ENCODE measurements at places on chromosomes 11 and 22.
A peak's percentile ranks its signal among the peaks of the same experiment; 100 is the strongest.

GRCh38 chr11:47869544-47870393 lies 21.6 kb upstream of the NUP160 start:
- DNase-seq, result no peak

DNA sequence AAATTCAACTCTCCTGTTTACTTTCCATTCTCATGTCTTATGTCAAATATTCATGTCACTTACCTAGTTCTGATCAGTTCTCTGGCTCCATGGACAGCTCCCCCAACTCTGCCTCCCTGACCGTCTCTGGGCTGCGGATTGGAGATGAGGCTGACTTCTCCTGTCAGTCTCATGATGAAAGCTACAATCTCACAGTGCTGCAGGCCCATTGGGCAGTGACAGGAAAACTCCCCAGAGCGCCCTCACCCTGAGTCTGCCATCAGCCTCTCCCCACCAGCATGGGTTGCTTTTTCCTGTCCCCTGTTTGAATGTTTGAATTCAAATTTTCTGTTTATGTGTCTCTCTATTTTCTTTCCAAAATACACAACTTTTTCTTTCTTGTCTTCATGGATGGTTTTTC lies 63.8 kb upstream of the TOP3B start:
- DNase-seq, result no peak

DNA sequence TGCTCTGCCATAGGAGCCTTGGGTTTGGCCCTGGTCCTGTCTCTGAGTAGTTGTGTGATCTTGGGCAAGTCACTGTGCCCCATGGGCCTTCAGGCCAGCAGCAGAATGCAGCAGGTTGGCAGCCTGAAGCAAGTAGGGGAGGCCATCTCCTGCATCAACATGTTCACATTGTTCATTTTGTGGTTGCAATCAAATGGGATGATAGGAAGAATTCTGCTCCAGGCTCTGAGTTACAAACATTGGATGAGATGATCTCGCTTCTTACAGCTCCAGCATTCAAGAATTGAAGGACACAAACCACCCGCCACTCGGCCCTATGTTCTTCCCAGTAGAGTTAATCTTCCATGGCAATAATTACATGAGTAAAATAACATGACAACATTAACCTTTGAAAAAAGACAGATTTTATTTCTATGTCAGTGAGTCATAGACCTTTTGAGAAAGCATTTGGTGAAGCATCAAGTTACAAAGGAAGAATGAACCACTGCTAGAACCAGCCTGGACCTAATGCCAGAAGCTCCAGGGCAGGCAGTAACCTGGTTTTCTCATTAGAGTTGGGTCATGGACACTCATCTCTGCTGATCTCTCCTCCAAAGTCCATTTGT lies 308.3 kb upstream of the NCAM1 start:
- no peak for DNase-seq

DNA sequence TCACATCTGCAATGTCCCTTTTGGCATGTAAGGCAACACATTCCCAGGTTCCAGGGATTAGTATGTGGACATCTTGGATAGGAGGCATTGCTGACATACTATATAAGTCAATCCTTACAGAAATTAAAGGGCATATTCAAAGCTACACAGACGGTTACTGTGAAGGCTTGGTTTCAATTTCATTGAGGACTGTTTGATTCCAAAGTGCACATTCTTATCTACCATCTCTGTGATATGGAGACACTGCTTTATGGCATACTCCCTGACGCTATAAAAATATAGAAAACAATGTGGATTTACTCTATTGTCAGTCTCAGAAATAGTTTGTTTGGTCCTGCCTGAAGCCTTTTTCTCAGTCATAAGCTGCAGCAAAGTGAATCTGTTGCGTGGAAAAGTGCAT lies 1486.7 kb downstream of the FAM181B start:
- DNase-seq, result no peak

- DNase-seq, result no peak
Measured at GRCh38 chr11:60056349-60056969, at the start of gene MS4A3. TSS of gene MS4A3 (plus strand) at chr11:60056665. CDS start at chr11:60061161, 4,496 bp downstream.

DNA sequence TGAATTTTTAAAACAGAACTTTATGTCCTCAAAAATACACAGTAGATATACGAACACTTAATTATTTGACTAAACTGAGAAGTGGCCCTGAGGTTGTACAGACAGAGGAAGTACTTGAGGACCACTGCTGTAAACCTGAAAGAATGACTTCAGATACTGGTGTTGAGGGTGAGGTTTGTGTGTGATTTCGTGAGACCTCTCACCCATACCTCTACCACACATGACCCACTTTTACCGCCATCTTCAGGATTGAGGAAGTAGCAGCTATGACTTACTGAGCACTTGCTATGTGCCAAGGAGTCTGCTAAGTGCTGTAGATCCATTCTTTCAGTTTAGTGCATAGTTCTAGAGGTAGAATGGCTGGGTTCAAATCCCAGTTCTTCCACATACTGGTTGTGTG lies 21.9 kb downstream of the MMP13 start:
- DNase-seq, result no peak

GRCh38 chr11:45924927-45925326 lies 2.5 kb downstream of the LARGE2 start:
- no peak for DNase-seq

- DNase-seq, result no peak
Measured at GRCh38 chr11:129985823-129986222, 16.8 kb downstream of the PRDM10 start.

GRCh38 chr11:44178381-44178780 lies 82.9 kb downstream of the EXT2 start:
- no peak for DNase-seq

GRCh38 chr11:12102588-12103410 lies 7.6 kb upstream of the MICAL2 start:
- DNase-seq, result no peak

GRCh38 chr11:65879617-65880016 lies at the start of gene CTSW:
TSS of gene CTSW (plus strand) at chr11:65879837. CDS start at chr11:65879855, 18 bp downstream.
- no peak for DNase-seq

- no peak for DNase-seq
Measured at GRCh38 chr11:116035977-116036376, 531.8 kb upstream of the CADM1 start.

GRCh38 chr11:33214187-33214586 lies 43.0 kb upstream of the HIPK3 start:
- no peak for DNase-seq

GRCh38 chr22:18156878-18157713 lies 7.1 kb downstream of the USP18 start:
- DNase-seq, result peak; percentile 41

DNA sequence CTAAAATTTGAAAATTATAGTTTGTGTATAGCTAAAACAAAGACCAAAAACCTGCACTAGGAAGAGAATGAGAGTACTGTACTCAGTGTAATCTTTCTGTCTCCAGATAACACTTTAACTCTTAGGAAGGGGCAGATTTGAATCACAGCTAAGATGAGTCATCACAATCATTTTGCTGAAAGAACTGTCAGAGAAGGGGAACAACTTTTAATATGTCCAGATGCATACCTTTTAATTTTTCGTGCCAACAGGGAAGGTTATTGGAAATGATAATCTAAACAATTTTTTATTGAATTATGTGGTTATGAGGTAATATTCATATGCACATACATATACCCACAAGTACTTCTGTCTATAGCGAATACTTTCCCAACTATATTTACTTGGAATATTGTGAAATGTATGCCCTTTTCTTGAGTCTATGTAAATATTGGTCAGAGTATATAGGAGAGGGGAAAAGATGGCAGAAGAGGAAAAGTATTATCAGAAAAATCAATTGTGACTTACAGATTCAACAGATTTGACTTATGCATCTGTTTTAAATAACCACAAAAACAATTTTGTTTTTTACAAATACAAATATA lies 51.1 kb upstream of the MUC15 start:
- no peak for DNase-seq

- DNase-seq, result no peak
Measured at GRCh38 chr11:83042964-83043711, 28.6 kb downstream of the RAB30 start.

- DNase-seq, result no peak
Measured at GRCh38 chr11:99742501-99742900, 721.8 kb downstream of the CNTN5 start.

DNA sequence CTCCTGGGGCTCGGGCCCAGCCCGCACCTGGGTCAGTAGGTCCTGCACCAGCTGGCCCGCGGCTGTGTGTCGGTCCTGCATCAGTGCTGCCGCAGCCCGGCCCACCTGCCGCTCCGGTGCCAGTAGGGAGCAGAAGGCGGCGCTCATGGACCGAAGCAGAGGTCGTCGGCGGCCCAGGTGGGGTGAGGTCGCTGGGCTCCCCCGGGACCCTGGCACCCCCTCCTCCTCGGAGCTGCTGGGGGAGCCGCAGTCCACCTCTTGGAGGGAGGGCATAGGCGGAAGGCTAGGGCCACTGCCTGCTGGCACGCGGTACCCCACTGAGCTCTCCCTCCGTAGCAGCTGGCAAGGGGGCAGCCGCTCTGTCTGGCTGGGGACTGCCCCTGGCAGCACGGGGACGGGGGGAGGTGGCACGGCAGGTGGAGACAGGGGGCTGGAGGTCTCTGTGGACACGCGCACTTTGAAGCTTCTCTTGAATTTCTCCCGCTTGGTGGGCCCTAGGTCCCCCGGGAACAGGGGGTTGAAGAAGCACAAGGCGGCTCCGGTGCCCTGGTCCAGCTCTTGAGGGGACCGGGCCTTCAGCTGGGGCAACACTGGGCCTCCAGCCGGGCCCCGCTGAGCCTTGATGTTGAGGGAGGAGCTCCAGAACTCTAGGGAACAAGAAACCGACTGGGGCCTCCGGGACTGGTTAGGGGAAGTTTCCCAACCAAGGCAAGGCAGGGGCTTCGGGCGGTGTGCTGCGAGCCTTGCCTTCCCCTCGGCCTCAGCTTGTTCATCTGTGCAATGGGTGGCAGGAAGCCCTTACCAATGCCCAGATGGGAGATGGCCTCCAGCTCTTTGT lies 1.4 kb downstream of the RIN1 start:
- DNase-seq, result no peak

- no peak for DNase-seq
Measured at GRCh38 chr11:63534895-63535461, 1.6 kb upstream of the PLAAT4 start.

DNA sequence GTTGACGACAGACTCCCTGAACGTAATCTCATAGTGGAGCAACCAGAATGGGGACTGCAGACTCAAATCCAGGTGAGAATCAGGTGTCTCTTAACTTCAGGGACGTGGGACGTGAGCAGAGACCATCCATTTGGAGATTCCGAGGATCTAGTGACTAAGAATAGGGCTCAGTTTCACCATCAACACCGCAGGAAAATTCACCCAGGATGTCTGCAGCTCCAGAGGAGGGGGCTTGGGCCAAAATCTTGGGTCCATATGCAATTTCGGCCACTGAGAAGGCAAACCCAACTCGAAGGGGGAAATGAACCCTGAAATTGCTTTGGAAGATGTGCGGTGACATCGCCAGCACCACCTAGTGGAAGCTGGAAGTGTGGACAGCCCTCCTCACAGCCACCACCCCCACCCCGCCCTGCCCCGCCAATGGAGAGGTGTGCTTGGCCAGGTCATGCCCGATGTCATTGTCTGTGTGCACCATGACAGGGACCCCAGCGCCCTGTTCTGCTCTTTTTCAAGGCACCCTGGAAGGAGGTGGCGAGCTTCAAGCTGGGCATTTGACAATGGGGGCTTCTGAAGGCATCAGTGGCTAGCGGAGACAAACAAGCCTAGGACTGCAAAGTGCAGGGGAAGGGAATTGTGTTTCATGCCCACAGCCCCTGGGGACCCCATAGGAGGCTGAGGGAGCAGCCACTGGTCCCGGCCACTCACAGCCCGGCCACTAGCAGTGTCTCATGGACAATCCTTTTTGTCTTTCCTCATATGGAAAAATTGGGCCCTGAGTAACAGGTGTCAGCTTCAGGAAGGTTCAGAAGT lies 24.8 kb downstream of the APOL1 start:
- peak; percentile 62 for DNase-seq

DNA sequence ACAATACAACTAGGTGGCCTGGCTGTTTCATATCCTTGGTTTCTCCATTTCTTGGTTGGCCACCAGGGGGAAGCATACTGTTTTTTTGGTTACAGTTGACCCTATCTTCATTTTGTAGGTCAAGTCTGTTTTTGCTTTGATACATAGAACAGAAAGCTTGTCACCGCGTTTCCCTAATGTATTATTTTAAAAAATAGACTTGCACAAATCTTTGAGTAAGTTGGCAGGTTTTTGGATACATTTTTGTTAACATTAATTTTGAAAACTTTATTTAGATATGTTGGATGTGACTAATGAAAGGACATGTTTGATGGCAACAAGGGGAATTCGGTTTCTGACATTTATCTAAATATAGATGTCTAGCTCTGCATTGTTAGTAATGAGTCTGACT lies 3.0 kb downstream of the NCR3LG1 start:
- DNase-seq, result peak; percentile 76

DNA sequence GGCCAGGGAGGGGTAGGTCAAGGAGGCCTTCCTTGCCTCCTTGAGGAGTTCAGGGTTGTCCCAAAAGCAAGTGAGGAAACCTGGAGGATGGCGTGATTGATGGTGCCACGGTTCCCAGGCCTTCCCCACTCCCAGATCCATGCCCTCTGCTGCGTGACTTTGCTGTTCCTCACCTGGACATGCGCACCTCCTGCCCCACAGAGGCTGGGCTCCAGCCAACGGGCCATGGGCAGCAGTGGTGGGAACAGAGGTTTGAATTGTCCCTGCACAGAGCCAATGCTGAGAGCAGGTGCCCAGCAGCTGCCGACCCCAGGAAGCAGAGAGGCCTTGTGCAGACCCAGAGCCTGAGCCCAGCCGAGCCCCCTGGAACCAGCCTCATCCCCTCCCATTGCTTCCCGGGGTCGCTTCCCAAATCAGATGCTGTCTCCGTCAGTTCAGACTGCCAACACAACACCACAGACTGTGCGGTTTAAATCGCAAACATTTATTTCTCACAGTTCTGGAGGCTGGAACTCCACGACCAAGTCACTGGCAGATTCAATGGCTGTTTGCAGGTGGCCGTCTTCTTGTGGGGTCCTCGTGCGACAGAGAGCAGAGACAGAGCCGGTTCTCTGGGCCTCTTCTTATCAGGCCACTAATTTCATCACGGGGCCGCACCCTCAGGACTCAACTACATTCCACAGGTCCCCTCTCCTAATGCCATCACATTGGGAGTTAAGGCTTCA lies 6.2 kb upstream of the LINC01488 start:
- no peak for DNase-seq

- DNase-seq, result no peak
Measured at GRCh38 chr11:17988465-17988864, 24.4 kb downstream of the SERGEF start.

Measured in activated CD4-positive, alpha-beta T cell treated with anti-CD3 and anti-CD28 coated beads for 4 hours (primary cell).